ENCODE measurements at places on chromosomes 12 and 14.

DNA sequence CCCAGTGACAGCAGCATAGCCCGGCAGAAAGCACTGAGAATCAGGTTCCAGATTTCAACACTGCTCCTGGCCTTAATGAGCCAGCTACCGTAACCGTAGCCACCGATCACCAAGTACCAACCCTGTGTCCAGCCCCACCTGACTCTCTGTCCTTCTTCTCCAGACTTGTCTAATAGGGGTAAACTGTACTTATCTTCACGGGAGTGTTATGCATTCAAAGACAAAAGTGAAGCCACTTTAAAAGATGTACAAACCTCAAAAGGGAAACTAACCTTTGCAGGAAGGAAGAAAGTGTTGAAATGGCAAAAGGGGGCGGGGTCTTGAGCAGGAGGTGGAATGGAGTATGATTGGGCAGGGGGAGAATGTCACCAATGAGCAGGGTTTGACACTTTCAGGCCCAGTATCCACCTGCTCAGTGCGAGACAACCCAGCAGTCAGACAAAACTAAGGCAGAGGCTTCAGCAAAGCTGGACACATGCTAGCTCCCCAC, 226.1 kb downstream of the CHST11 start:
- DNase-seq: peak; percentile 29

GRCh38 chr12:7498809-7499208, 4.8 kb downstream of the CD163 start:
- DNase-seq: no peak

DNA sequence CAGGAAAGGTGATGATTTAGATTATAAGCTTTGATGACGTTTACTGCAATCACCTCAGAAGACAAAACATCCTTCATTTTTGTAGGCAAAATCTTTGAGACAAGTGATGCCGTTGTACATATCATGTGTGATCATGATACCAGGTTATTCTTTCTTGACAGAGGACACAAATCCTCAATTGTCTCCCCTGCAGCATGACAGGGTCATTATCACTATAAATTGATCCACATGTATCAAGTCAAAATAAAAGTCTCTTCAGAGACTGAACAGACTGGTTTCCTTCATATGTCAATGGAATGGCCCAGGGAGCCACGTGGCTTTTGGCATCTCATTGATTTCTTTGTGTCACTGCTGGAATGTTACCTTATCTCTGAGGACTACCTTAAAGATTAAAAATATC, 995.7 kb downstream of the FLRT2 start:
- DNase-seq: no peak

GRCh38 chr12:50297027-50297426, 13.7 kb upstream of the LIMA1 start:
- DNase-seq: no peak

DNA sequence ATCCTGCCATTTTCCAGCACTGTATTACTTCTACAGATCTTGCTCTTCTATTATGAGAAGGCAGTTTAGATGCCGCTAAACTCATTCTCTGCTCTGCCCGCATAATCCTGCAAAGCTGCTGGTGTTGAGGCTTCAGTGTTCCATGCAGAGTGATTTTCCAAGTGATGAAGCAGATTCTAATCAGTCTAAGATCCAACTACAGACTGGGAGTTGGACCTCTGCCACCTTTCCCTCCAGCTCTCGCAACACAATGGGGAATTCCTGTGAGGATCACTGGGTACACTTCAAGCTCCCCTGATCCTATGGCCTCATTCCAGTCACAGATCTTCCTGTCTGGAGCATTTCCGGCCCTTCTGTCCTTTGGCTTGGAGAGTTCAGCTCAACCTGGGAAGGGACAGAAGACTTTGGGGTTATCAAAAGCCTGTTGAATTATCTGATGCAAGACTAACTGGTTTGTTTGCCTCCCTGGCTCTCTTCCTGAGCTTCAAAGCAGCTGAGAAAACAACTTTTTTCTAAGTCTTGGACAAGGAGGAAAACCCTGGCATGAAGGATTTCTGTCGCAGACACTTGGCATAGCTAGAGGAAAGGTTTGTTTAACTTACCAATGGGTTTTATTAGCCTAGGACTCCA, 333.9 kb downstream of the ZFP36L1 start:
- DNase-seq: no peak

DNA sequence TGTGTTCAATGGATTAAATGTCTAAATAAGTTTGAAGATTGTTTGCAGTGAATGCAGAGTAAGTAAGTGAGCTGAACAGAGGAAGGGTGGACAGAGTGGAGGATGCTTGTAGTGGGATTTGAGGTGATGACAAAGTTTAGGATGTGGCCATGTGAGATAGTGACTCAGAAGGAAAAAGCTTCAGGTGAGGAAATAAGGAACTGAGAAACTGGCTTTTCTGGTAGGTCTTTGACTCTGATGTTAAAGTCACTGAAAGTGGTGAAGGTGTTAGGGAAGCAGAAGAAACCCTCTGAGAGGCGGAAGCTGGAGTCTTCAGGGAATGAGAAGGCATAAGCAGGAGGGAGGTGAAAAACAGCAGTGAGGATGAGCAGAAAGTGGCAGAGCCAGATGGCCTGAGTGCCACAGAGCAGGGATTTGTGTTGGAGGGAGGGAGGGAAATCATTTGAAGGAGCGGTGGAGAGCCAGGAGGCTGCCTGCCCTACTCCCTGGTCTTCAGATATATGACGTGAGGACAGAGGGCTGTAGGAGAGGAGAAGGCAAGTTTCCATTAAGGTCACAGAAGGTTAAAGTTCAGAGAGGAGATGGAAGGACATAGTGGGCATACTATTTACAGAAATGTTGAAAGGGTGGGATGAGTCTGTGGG, 24.8 kb downstream of the RGS6 start:
- no peak for DNase-seq

GRCh38 chr14:102192840-102193502, 53.3 kb downstream of the WDR20 start:
- DNase-seq: no peak

GRCh38 chr12:94602024-94602423, 48.3 kb downstream of the TMCC3 start:
- no peak for DNase-seq

DNA sequence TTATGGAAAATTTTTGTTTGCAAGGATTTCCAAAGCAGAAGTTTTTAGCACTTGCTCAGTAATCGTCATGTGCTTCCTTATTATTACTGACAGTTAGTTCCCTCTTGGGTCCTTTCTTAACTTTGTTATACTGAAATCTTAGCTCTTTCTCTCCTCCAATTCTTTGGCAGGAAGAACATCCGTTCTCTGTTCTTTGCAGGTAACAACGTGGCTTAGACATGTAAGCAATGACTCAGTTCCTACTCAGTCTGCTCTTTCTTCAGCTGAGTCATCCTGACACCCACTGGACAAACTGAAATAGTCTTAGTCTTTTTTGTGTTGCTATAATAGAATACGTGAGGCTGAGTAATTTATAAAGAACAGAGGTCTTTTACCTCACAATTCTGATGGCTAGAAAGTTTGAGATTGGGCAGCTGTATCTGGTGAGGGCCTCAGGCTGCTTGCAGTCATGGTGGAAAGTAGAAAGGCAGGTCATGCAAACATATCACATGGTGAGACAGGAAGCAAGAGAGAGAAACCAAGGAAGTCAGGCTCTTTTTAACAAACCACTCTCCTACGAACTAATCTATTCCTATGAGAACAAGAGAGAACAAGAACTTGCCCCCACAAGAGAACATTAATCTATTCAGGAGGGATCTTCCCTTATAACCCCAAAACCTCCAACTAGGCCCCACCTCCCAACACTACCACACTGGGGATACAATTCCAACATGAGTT, 49.2 kb downstream of the TESPA1 start:
- peak; percentile 55 for DNase-seq

- no peak for DNase-seq
Measured at GRCh38 chr14:56390859-56391258, 188.7 kb upstream of the TMEM260 start.

DNA sequence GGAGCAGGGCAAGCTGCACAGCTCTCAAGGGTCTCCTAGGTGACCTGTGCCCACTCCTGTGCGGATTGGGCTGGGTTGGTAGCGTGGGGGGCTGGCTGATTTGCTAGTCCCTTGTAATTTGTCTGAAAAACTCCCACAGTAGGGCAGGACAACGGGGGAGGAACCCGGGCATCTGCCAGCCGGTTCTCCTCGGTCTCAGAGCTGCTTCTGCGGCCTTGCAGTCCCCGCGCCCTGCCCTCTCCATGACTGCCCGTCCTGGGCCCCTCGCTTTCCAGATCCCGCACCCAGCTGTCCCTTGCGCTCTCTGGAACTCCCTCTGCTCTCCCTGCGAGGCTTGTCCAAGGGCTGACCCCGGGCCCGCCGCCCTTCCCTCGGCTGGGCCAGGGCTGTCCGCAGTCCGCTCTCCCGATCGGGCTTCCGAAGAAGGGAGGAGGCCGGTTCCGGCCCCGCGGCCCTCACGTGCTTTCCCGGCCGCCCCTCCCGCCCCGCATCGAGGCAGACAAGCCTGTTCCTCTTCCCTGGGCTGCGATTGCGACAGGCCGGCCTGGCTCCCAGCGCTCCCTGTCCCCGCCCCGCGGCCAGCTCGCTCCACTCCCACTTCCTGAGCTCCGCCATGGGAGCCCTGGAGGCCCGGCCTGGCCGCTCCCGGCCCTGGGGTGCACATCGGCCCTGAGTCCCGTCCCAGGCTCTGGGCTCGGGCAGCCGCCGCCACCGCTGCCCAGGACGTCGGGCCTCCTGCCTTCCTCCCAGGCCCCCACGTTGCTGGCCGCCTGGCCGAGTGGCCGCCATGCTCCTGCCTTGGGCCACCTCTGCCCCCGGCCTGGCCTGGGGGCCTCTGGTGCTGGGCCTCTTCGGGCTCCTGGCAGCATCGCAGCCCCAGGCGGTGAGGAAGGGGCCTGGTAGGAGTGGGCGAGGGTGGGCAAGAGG, at the start of gene LTBR:
TSS of gene LTBR (plus strand) at position 591 of the 927 bp plus-strand sequence. CDS start at position 788, 197 bp downstream.
- DNase-seq: no peak

GRCh38 chr12:5210179-5210922, 166.7 kb downstream of the KCNA5 start:
- DNase-seq: no peak

- DNase-seq: no peak
Measured at GRCh38 chr12:112238441-112238840, 113.1 kb downstream of the TRAFD1 start.

DNA sequence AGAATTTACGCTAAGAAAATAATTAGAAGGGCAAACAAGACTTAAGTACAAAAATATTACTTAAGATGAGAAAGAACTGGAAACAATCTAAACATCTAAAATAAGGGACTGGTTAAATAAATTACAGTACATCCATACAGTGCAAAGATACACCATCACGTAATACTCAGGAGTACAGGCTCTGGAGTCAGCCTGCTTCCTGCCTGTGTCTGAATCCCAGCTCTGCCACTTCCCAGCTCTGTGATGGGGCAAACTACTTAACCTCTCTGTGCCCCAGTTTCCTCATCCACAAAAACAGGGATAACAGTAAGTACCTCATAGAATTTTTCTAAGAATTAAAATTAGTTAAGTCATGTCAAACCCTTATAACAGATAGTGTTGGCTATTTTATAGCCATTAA, 36.0 kb downstream of the PPTC7 start:
- no peak for DNase-seq

DNA sequence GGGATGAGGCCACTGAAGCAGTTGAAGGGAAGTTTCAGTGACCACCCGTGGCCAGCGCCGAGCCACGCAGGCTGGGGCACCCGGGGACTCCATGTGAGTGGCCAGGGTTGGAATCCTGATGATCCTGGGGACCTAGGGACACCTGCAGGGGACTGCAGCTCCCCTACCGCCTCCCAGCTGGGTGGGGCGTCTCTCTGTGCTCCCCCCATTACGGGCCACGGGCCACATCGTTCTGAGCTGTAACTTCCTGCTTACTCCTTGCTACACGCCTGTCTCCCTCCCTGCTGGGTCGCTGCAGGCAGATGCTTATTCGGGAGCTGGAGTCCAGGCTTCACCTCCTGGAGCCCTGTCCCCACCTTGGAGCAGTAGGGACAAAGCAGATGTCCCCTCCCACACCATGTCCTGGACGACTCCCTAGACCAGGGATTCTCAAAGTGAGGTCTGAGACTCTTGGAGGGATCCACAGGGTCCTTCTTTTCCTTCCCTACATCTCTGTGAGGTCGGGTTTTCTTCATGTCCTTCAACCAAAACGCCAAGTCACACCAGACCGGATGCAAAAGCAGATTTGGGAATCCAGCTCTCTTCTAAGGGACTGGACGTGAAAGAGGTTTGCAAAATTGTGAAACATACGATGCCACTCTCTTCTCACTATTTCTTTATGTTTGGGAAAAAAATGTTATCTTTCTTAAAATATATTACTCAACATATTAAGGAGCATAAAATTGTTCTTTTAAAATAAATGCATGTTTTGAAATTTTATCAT, 85.9 kb upstream of the NCOR2 start:
- no peak for DNase-seq

- DNase-seq: no peak
Measured at GRCh38 chr12:124640056-124640455, 72.6 kb upstream of the NCOR2 start.

GRCh38 chr14:80776657-80777056, 164.9 kb downstream of the CEP128 start:
- DNase-seq: no peak

DNA sequence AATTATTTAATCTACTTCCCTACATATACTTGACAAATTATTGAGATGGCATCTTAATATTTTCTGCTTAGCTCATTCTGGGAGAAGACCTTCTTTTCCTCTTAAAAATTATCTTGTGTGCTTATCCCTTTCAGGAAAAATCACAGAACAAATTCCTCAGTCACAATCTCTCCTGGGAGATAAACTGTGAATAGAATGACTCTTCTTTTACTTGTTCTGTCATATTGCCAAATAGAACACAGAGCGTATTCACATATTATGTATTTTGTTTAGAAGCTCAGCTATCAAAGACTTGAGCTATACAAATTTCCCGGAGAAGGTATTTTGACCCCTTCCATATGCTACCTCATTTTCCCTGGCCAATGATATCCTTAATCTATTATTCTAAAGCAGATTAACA, 146.7 kb downstream of the TMEM117 start:
- no peak for DNase-seq

GRCh38 chr12:114152890-114153289, 186.8 kb upstream of the RBM19 start:
- DNase-seq: no peak

DNA sequence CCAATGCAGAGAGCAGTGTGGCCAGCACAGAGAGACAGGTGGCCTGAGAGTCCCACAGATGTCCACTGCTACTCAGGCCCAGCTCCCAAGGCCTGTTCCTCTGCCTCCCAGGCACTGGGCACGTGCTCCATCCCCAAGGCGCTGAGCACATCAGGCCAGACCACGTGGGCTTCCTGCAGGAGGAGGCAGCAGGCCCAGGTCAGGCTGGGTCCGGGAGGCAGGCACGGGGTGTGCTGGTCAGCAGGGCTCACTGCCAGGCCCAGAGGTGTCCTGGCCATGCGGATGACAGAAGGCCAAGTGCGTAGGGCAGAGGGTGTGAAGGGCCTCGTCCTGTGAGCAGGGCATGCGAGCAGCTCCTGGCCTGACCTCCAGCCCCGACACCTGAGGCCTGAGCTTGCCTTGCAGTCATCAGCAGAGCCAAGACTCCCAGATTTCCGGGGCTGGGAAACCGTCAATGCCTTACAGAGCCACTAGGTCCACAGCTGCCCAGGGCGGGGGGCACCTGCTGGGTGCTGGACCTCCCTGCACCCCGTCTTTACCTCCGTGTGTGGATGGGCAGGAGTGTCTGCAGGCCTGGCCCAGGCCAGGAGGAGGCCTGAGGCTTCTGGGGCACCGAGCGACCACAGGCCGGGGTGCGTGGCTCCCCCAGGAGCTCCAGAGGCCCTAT, 14.9 kb downstream of the TRMT61A start:
- no peak for DNase-seq
